Cortex of kidney (tissue), 1 donor: ENCODE measurements at places on chromosomes 1 and 21.

GRCh38 chr1:2128189-2128901 lies 66.2 kb downstream of the FAAP20 start:
- no peak for DNase-seq

DNA sequence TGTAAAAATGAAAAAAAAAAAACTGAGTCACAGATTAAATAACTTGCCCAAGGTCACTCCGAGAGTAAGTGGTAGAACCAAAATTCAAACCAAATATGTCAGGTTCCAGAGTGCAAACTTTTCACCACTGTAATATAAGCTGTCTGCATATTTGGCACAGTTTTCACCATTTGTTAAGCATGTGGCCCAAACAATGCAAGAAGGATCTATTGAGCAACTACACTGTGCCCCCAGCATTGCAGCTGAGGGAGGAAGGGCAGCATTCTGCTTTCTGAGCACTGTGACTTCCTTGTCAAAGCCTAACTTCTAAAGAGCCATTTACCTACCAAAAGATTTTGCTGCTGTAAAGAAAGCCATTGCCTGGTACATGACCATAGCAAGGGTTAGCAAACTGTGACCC lies 133.4 kb downstream of the SYT2 start:
- DNase-seq = no peak

GRCh38 chr1:155871390-155871789 lies 12.0 kb downstream of the SYT11 start:
- no peak for DNase-seq

DNA sequence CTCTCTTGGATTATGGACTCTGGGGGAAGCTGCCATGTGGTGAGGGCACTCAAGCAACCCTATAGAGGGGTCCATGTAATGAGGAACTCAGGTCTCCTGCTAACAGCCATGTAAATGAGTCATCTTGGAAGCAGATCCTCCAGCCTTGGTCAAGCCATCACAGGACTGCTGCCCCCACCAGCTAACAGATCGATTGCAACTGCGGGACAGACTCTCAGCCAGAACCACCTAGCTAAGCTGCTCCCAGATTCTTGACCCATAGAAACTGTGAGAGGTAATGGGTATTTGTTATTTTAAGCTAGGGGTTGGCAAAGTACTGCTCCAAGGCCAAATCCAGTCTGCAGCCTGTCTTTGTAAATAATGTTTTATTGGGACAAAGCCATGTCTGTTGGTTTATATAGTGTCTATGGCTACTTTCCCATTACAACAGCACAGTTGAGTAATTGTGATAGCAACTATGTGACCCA lies 27.6 kb upstream of the MAP3K7CL start:
- no peak for DNase-seq

DNA sequence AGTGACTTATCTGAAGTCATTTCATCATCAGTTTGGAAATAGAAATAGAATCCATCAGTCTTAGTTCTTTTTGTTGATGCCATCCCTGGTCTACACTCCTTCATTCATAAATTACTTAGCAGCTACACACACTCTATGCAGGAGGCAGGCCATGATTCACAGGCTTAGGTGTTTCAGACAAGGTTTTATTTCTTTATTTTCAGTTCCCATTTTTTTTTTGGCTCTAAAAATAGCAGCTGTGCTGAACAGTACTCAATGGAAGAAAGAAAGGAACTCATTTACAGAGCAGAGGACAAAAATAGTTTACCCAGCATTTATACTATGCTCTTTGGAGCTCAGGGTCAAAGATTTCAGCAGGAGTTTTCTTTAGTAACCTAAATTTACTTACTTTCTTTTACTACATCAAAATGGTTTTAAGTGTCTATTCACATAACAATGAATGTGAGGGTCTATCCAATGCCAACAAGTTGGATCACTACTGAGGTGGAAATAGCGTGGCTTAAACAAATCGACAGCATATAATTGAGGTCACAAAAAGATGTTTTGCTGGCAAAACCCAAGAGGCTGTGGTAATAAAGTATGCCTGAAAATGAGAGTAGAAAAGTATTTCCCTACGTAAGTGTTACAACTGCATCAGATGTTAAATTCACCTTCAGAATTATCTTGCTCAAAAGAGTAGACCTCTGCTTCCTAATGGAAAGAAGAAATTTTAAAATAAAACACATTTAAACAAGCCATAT lies 7.7 kb downstream of the KRTAP19-8 start:
- no peak for DNase-seq

DNA sequence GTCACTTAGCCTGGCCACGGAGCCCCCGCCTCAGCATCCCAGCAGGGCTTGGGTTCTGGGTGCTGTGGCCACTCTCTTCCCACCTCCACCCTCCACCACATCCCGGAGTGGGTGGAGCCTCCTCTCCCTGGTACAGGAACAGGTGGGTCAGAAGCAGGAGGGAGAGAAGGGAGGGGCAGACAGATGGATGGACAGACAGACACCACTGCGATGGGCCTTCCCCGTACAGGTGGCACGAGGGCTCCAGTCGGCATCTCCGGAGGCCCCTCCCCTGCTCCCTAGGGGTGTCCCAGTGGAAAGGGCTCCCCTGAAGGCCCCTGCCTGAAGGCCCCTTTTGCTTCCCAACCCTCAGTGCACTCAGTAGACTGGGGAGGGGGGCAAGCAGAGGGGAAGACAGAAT lies 96.9 kb upstream of the TARDBP start:
- DNase-seq = no peak

- no peak for DNase-seq
Observed at GRCh38 chr1:209318181-209319056, 265.1 kb upstream of the CAMK1G start.

- DNase-seq = no peak
Observed at GRCh38 chr1:37149296-37149695, 115.0 kb upstream of the GRIK3 start.

DNA sequence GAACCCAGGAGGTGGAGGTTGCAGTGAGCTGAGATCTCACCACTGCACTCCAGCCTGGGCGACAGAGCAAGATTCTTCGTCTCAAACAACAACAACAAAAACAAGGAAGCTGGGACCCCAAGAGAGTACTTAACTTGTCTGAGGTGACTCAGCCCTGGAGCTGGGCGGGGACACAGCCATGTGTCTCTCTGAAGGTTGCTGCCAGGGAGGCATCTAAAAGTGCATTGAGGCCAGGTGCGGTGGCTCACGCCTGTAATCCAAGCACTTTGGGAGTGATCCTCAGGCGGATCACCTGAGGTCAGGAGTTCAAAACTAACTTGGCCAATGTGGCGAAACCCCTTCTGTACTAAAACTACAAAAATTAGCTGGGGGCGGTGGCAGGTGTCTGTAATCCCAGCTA lies 7.7 kb downstream of the IFI6 start:
- DNase-seq = no peak

DNA sequence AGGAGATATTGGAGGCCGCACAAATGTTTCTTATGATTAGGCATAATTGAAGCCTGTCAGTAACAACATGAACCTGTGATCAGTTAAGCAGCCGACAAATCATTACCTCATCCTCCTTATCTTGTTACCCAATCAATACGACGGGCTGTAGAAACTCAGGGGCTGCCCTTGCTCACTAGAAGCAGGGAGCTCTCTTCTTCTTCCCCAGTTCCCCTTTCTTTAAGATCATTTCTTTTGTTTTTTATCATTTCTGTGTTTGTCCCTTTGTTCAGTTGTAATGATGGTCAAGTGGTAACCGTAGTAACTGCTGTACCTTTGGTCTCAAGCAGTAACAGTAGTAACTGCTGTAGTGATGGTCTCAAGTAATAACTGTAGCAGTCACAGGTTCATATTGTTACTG lies 13.8 kb upstream of the FCGR2A start:
- DNase-seq = no peak

GRCh38 chr1:22375601-22376000 lies 76.0 kb upstream of the ZBTB40 start:
- no peak for DNase-seq

- no peak for DNase-seq
Observed at GRCh38 chr21:30269803-30270530, 12.8 kb downstream of the KRTAP24-1 start.

GRCh38 chr1:91133248-91133647 lies 111.4 kb upstream of the ZNF644 start:
- no peak for DNase-seq

- DNase-seq = no peak
Observed at GRCh38 chr1:150808846-150809245, 786 bp upstream of the CTSK start.

DNA sequence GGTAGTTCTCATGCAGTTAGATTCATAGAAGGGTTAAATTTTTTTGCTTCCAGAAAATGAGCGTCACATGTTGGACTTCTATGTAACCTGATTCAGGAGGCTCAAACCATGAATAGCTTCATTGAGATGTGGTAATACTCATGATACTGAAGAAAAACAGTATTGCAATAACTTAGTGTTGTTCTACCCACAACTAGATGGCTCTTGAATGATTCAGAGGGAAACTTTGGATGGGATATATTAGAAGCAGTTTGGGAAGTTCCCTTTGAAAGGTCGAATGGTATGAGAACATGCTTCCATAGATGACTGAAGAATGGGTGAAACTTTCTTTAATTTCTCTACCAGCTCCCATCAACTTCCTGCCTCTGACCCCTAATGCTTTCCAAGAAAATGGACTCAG lies 211.7 kb upstream of the PTGFR start:
- DNase-seq = no peak

DNA sequence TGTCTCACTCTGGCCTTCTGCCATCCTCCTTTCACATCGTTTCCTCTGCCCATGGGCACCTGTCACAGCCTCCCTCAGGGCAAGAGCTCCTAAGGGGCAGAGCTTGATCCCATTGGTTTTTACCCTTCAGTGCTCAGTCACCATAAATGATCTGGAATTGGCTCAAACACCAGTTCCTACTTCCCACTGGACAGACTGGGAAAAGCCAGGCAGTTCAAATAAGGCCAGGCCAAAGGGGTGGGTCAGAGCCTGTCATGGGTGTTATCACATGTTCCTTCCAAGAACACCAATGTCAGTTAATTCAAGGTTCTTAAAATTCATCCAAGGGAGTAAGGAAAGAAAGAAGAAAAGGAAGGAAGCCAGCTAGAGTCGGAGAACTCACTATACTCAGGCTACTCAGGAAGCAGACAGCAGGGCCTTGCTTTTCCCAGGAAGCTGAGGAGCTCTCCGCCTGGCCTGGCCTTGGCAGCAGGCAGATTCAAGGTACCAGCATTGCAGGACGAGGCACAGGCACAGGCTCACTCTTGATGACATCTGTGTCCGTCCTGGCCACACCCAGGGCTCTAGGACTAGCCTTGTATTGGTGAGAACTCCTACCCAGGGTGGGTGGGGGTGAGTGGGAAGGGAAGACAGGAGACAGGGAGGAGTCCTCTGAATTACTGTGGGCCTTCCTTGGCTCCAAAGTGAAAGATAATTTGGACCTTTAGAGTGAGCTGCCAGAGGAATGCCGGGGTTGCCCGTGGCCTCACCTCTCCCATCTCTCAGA lies 32.2 kb upstream of the ARTN start:
- DNase-seq = no peak

GRCh38 chr1:109493227-109493626 lies 667 bp upstream of the CYB561D1 start:
- no peak for DNase-seq

DNA sequence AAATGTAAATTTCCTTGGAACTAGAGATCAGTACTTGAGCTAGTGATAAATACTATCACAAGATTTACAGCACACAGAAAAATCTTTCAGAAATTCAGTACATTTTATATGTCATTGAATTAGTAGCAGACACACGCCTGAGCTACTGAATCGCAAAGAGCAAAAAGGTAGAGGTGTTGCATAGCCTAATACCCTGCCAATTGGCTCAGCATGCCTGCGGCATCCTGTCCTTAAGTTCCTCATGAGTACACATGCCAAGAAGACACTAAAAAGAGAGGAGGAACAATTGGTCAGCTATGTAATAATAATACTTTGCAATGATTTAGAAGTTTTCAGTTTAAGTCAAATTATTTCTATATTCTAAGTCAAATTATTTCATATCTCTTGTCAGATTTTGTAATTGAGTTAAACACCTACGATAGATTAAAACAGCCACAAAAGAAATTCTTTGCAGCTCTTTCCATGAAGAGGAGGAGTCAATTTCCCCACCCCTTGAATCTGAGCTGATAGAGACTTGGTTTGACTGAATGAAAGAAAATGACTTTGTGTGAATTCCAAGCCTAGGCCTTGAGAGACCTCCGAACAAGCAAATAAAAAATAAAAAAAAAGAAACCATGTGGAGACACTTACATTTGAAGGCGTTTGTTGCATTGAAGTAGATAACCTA lies 36.2 kb upstream of the PKN2 start:
- DNase-seq = no peak

DNA sequence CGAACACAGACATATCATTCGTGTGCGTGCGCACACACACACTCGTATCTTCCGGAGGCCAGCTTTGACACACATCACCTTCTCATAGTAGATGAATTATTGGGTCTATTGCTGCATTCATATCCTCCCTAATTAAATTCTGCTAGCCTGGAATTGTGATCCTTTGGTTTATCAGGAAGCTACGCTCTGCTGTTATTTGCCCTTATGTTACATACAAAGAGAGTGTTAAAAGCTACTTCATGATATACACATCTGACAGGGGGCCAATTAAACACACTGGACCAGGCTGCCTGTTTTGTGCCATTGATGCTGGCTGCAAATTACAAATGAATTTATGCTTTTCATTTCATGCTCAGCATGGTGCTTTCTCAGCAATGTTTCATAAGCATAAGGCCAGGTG lies 252.0 kb downstream of the RHOU start:
- DNase-seq = no peak

- DNase-seq = no peak
Observed at GRCh38 chr1:11985851-11986250, 5.6 kb downstream of the MFN2 start.

GRCh38 chr1:32182060-32182459 lies 2.6 kb downstream of the TXLNA start:
- no peak for DNase-seq

DNA sequence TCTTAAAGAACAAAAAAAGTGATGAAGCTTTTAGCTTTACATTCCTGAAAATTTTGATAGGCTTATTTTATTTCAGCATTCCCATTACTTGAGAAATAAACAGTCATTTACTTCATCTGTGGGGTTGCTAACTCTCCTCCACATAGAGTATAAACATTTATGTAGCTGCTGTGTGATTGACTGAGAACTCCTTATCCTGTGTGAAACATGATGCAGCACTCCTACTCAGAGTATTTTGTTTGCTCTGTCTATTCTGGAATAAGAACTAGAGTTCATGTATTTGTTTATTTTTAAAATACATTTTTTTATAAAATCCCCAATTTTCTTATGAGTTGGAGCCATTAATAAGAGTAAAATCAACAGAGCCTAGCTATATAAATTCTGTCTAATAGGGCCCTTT lies 318.7 kb upstream of the SPAG17 start:
- no peak for DNase-seq

DNA sequence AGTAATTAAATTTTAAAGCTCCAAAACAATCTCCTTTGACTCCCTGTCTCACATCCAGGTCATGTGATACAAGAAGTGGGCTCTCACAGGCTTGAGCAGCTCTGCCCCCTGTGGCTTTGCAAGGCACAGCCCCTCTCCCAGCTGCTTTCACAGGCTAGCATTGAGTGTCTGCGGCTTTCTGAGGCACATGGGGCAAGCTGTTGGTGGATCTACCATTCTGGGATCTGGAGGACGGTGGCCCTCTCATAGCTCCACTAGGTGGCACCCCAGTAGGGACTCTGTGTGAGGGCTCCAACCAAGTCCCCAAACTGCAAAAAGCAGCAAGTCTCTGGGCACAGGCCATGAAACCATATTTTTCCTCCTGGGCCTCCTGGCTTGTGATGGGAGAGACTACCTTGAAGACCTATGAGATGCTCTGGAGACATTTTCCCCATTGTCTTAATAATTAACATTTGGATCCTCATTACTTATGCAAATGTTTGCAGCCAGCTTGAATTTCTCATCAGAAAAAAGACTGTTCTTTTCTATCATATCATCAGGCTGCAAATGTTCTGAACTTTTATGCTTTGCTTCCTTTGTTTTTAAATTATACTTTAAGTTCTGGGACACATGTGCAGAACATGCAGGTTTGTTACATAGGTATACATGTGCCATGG lies 554.1 kb upstream of the OLFM3 start:
- DNase-seq = no peak
